ENCODE measurements at places on chromosomes 3 and 15.

GRCh38 chr3:113968986-113969385 lies 21.2 kb downstream of the ZDHHC23 start:
- no peak for DNase-seq

GRCh38 chr3:36451816-36452215 lies 71.5 kb downstream of the STAC start:
- no peak for DNase-seq

- peak; percentile 20 for DNase-seq
These were observed 57.8 kb upstream of the SMAD6 start for GRCh38 chr15:66644000-66644787.

- no peak for DNase-seq
These were observed 345.7 kb upstream of the RBMS3 start for GRCh38 chr3:28935146-28935545.

GRCh38 chr3:76651784-76652183 lies 388.1 kb upstream of the ROBO2 start:
- no peak for DNase-seq

- DNase-seq: peak; percentile 48
These were observed 1.4 kb downstream of the PLEKHO2 start for GRCh38 chr15:64842986-64843561.

DNA sequence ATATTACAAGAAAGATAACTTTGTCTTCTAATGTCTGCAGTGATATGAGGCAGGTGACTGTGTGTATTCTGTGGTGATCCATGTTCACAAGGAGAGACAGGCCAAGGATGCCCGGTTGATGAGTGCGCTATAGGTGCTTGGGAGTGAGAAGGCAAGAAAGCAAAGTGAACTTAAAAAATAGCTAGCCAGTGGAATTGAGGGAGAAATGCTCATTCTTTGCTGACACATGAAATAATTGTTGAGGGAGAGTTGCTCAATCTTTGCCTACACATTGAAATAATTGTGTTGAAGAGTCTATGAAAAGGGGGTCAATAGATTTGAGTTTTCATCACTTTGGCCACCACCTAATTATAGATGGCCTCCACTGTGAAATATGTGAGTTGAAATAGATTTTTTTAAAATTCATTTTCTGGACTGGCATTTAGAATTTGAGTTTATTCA lies 156.3 kb downstream of the LPP start:
- no peak for DNase-seq

- no peak for DNase-seq
These were observed 60.8 kb upstream of the ZBTB38 start for GRCh38 chr3:141307351-141308059.

- no peak for DNase-seq
These were observed 71.0 kb downstream of the CCK start for GRCh38 chr3:42194943-42195510.

DNA sequence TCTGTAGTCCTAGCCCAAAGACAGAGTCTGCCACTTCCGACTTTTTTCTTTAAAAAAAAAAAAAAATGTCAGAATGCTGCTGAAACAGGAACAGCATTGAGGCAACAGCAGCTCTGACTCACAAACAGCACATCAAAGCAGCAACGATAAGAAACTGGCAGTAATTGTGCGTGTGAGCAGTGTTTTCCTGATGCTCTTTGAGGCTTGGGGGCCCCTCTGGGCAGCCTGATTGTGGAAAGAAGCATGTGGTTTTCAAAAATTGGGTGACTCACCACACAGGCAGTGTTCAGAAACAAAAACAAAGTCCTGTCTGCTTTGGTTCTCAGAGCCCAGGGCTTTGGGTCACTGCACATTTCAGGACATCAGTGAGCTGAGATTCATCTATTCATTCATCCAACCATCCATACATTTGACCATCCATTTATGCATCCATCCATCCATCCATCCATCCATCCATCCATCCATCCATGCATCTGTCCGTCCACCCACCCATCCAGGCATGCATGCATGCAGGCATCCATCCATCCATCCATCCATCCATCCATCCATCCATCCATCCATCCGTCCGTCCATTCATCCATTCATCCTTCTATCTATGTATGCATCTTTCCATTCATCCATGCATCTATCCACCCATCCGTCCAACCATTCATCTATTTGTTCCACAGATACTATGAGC lies 308.4 kb downstream of the RPLP1 start:
- DNase-seq: peak; percentile 99

GRCh38 chr15:66293419-66294156 lies at the start of gene DIS3L:
TSS of gene DIS3L (plus strand) at chr15:66293568. CDS start at chr15:66293597, 29 bp downstream.
- DNase-seq: no peak

- no peak for DNase-seq
These were observed 274.7 kb downstream of the CD47 start for GRCh38 chr3:107816107-107816506.

- DNase-seq: no peak
These were observed 5.7 kb downstream of the RAD54L2 start for GRCh38 chr3:51544011-51544775.

- DNase-seq: no peak
These were observed 11.5 kb upstream of the PDIA5 start for GRCh38 chr3:123055352-123055751.

- DNase-seq: no peak
These were observed 237.6 kb downstream of the RAP2B start for GRCh38 chr3:153399636-153400035.

DNA sequence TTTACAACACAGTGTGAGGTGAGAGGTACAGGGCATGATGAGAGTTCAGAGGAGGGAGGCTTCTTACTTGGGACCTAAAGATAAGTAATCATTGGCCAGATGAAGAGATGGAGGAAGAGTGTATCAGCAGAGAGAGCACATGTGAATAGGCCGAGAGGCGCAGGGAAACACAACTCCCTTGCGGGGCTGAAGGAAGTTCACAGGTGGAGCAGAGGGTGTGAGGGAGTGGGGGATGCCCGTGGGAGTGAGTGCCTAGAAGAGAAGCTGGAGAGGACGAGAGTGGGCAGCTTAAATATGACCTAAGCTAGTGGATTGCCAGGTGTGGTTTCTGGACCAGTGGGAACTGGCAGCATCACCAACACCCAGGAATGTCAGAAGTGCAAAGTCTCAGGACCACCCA lies 98.2 kb upstream of the TBC1D5 start:
- DNase-seq: no peak

DNA sequence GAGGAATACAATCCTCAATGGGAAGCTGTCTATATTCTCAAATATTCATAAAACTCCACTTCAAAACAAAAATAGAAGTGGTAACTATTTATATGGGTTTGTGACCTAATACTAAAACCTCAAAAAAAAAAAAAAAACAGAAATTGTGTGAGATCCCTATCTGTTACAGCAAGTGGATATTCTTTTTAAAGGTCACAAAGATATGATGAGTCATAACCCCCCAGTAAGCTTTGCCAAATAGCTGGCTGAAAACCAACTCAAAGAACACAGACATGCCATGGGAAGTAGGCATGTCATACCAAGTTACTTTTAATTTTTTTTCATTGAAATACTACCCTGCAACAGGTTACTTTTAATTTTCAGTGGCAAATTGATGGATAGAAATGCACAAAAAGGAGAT lies 62.5 kb downstream of the CBLB start:
- no peak for DNase-seq

GRCh38 chr3:61848885-61849284 lies 287.5 kb downstream of the PTPRG start:
- DNase-seq: no peak

- no peak for DNase-seq
These were observed 832 bp downstream of the TGFBR2 start for GRCh38 chr3:30607032-30607833.

GRCh38 chr3:72288955-72289691 lies 504.2 kb upstream of the PROK2 start:
- peak; percentile 17 for DNase-seq

DNA sequence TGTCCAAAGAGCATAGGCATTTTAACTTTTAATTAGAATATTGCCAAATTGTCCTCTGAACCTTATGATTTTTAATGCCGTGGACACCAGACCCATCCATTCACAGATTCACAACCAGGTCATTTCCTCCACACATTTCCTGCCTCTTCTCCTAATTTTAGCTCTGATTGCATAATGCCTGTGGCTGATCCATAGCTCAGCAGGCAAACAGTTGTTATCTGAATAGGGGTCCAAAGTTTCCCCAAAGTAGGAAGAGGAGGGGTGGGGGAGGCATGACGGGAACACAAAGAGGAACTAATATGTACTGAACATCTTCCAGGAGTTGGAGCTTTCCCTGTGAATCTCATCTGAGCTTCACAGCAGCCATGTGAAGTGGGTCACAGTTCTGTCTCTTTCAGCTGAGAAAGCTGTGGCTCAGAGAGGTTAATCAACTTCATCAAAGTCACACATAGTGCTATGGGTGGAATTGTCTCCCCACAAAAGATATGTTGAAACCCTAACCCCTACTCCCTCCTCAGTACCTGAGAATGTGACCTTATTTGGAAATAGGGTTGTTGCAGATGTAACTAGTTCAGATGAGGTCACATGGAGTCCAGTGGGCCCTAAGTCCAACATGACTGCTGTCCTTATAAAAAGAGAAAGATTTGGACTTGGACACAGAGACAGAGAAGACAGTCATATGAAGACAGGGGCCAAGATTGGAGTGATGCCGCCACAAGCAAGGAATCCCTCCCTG lies 106.7 kb upstream of the AGBL1 start:
- DNase-seq: no peak

DNA sequence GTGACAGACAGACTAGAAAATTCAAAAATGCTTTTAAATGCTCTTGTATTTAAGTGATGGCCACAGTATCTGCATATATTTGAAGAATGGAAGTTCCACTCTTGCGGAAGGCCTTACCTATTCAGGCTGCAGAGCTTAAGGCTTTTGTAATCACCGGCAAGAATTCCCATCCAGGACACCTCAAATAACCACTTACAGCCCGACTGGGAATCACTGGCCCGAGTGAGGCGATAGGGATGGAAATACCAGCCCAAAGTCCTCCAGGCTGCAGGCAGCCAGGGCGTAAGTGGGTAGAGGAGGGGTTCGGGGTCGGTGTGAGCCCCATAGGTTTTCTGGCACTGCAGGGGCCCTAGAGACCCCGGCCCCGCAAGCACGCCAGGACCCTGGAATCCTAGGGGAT lies 9.5 kb downstream of the CMTM7 start:
- DNase-seq: no peak

- DNase-seq: no peak
These were observed 681.1 kb upstream of the CADM2 start for GRCh38 chr3:84277562-84278224.
